ENCODE measurements at places on chromosomes 7 and 10.

DNA sequence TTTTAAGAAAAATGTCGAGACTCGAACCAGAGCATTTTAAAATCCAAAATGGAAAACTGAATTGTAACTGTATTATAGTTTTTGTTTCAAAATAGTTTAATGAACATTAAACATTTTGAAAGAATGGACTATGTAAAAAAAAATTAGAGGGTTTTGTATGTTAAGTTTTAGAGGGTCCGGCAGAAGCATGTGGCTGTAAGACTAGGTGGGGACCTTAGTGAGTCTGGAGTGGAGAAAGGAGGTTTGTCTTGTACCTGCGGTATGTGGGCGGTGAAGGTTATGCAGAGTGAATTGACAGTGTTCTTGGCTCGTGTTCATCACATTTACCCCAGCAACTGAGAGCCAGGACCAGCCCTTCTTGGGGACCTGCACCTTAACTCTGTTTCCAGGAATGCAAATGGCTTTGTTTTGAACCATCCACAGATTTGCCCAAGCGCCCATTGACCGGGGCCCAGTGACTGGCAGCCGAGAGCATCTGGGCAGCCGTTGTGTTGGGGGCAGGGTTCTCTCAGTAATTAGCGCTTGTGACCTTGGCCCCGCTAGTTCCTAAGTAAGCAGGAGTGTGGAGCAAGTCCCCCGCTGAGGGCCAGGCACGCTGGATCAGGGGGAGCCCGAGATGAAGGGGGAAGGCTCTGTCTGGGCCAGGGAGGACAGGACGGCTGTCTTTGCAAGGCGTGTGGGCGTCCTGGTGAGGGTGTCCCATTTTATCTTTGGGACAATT is 1.4 kb upstream of the KLF6 start:
- DNase-seq = peak; percentile 70

GRCh38 chr7:9488555-9488954 is 1055.1 kb downstream of the NXPH1 start:
- DNase-seq = no peak

DNA sequence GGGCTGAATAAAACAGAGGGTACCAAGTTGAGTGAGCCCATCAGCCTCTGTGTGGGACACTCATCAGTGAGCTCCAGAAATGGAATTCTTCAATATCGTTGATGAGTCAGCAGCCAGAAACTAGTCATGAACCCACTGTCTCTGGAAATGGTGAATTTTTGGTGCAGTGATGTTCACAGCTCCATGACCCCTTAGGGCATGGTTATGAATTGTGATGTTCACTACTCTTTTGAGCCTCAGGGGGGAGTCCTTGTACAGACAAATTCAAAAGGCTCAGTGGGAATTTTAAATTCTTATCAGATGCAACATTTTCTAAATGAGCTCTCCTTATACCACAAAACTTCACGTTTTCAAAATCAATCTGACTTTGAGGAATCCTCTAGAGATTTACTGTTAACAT is 335.7 kb downstream of the PHTF2 start:
- no peak for DNase-seq

DNA sequence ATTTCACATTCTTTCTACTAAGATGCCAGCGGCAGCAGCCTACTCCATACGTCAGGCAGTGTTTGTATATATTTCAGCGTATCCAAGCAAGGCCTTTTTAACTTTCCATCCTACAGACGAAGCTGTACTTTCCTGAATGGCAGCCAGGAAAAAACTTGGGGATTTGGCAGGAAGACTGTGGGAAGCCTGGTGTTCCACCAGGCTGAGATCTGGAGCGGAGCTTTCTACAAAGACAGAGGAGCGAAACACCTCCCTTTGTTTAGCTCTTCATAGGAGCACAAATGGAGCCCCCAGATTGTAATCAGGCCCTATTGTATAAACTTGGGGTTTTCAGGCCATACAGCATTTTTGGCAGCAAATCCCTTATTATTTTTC is 143.8 kb downstream of the TES start:
- no peak for DNase-seq

DNA sequence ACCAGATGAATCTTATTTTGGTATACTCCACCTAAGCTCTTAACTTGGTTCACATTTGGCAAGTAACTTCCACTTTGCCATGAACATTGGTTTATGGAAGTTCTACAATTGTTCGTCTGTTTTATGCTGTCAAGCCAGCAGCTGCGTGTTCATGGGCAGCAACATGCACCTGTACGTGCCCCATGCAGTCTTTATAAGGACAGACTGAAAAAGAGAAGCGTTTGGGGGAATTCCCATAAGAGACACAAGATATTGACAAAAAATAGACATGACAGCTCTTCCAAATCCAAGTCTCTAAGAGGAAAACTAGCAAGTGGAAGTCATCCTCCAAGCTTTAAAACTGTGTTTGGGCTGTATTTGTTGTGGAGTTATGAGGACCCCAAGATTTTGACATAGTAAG is 151.6 kb downstream of the SLC16A9 start:
- no peak for DNase-seq

DNA sequence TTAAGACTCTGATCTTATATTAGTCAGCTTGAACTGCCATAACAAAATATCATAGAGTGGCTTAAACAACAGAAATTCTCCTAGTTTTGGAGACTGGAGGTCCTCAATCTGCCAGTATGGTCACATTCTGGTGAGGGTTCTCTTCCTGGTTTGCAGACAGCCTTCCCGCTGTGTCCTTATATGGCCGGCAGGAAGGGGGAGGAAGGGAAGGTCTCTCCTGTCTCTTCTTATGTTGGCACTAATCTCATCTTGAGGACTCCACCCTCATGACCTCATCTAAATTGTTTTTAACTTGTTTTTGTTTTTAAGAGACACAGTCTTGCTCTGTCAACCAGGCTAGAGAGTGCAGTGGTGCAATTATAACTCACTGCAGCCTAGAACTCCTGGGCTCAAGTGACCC is 53.1 kb downstream of the VPS41 start:
- DNase-seq = no peak

DNA sequence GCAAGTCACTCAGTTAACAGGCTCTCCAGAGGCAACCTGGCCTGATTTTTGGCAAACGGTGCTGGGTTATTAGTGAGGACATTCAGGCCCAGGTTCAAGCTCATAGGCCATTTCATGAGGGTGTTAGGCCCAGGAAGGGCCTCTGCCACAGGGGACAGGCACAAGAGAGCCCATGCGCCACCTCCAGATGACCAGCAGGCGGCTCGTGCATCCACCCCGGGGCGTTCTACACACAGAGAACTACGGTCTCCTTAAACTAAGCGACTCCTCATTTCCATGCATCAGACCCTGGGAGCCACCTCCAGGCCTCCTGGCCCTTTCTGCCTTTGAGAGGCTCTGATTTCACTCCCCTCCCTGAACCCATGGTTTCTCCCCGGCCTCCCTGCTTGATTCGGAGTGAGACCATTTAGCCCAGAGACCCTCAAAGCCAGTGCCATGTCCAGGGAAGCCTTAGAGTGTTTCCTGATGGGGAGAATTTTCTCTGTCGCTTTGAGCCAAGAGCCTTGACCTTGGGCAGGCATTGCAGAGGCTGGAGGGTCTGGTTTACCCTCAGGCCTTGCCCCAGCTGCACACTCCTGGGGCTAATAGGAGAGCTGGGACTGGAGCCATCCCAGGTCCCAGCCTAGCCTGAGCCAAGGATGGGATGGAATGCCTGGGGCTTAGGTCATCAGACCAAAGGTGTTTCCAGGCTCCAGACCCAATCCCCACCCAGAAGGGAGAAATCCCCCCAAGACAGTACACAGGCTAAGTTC is 188.0 kb downstream of the GRID1 start:
- DNase-seq = no peak

- no peak for DNase-seq
These were observed 66.0 kb downstream of the SUGCT start for GRCh38 chr7:40200791-40201190.

GRCh38 chr7:48933549-48934085 is 9.3 kb downstream of the CDC14C start:
- DNase-seq = no peak

- no peak for DNase-seq
These were observed 54.5 kb upstream of the DDC start for GRCh38 chr7:50619684-50620083.

DNA sequence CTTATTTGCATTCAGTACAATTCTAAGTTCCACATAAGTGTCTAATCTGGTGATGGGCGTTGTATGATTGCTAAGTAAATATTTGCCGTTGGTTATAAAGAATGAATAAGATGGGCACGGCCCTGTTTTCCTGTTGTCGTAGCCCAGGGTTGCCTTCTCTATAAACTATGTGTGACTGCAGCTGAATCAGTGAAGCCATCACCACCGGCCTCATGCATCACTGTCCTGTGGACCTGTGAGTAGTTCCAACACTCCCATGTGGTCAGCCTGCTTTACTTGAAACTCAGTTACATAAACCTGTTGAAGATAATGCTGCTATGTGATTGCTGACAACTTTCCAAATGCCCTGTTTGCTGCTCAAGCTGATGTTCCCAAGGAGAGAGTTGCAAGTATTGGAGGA is 21.6 kb upstream of the KLF6 start:
- DNase-seq = peak; percentile 72

GRCh38 chr7:39202041-39202440 is 224.3 kb downstream of the POU6F2 start:
- no peak for DNase-seq

- no peak for DNase-seq
These were observed 14.8 kb downstream of the GRIFIN start for GRCh38 chr7:2461268-2462026.

GRCh38 chr10:44298713-44299112 is 86.2 kb downstream of the CXCL12 start:
- DNase-seq = no peak

DNA sequence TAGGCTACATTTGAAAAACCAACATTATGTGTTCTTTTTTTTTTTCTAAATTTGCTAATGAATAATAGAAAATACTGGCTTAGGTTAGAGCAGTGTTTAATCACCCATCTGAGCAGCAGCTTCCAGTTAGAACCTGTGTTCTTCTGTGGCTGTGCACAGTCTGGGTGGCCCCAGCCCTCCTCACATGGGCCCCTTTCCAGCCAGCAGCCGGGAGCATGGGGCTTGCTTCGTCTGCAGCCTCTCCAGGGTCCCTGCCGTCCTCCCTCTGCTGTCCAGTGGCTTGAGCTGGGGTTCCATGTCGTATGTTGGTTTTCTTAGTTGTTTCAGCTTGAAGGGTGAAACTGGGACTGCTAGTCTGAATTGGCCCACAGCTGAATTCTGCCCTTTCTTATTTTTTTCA is 37.3 kb downstream of the BNIP3 start:
- no peak for DNase-seq

- no peak for DNase-seq
These were observed 165.5 kb downstream of the PKD1L1 start for GRCh38 chr7:47782792-47783191.

DNA sequence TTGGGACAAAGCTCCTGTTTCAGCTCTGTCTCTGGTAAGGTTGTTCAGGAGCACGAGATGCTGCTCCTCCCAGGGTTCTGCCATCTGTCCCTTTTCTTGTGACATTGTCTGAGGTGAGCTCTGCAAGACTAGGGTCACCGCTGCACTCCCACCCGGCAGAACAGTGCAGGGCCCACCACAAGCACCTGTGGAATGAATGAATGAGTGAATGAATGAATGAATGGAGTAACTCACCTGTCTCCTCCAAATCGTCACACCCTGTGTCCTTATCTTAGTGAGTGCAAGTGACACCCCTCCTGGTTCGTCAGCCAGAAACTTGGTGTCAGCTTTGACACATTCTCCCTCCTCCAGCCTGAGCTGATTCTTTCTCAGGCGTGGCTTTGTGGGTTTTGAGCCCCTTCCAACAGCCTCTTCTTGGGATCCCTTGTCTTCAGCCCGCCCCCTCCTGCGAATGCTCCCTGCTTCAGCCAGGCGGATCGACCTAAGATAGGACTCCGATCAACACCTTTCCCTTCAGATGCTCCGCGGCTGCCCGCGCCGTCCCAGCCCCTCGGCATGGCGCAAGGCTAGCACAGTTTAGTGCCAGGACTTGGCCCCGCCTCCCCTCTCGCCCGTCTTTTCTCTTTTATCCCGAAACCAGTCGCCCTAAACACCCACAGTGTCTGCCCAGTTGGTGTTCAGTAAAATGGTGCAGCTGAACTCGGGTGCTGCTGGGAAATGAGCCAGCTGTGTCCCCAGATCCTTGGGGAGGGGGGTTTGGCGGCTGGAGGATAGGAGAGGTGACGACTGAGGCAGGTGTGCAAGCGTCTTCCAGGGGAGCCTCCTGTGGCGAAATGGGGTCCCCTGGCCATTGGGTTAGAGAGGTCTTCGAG is 89.3 kb downstream of the BEND7 start:
- peak; percentile 16 for DNase-seq

DNA sequence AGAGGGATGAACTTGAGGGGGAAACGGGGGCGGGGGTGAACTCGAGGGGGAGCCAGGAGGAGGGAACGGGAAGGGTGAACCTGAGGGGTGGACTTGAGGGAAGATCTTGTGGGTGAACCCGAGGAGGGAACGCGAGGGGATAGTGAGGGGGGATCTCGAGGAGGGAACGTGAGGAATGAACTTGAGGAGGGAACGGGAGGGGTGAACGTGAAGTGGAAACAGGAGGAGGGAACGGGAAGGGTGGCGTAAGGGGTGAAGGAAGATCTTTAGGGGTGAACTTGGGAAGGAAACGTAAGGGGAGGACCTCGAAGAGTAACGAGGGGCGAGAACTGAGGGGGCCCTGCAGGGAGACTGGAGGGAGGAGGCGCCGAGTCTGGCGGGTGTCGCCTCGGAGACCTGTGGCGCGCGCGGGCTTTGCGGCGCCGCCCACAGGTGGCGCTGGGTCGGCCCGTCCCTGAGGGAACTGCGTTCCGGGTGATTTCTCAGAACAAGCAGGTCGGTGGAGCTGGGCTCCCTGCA is 651 bp downstream of the MYO3A start:
- peak; percentile 17 for DNase-seq

DNA sequence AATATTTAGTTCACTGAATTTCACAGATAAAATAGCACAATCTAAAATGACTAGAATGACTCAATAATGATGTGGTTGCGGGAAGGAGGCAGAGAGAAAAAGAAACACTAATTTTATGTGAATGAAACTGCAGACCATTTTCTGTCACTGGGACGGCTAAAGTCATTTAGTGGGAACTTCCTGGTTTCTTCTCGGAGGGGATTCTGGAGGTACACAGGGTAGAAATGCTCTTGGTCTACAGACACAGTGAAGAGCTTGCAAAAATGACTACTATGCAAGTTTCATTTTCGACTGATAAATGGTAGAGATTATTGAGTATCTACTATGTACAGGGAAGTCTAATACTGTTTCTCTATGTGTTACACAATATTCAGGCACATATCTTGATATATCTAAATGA is 63.5 kb upstream of the LRRN3 start:
- DNase-seq = no peak

GRCh38 chr10:12533151-12533550 is 183.8 kb downstream of the CAMK1D start:
- no peak for DNase-seq

- no peak for DNase-seq
These were observed 15.8 kb upstream of the OPALIN start for GRCh38 chr10:96374639-96374984.

DNA sequence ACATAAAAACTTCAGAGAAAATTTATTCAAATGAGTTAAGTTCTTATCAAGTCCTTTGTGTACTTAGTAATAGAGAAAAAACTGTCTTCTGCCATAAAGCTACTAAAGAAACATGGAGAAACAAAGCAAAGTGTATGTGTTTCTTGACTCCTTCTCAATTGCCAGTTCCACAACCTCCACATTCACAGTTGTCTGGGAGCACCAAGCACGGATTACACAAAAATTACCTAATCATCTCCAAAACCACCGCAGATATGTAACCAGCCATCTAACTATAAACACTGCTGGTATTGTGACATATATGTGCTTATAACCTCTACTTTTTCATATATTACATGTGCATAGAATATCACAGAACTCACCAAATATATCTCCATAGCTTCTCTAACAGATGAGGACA is 23.1 kb downstream of the MAGI2 start:
- no peak for DNase-seq

- DNase-seq = no peak
These were observed 103.1 kb downstream of the ZFAND4 start for GRCh38 chr10:45569471-45569870.
